ENCODE measurements at places on chromosomes 4 and X.

DNA sequence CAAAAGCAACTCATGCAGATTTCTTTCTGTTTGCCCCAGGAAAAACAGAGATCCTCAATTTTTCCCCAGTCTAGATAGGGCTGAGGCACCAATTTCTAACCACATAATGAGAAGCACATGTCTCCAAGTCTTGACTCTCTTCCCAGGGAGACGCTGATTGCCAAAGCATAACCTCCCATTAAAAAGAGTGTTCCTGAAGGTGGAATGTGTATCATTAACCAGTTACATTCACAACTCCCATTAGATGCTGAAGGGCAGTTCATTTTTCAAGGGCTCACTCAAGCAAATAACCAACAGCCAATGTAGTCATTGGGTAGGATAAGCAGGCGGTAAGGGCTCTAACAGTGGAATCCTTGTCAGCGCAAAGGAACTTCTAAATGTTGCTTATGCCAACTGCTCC, 27.5 kb downstream of the TMEM47 start:
- no peak for DNase-seq

- DNase-seq = no peak
Measured at GRCh38 chr4:87055311-87055710, 120.5 kb downstream of the AFF1 start.

DNA sequence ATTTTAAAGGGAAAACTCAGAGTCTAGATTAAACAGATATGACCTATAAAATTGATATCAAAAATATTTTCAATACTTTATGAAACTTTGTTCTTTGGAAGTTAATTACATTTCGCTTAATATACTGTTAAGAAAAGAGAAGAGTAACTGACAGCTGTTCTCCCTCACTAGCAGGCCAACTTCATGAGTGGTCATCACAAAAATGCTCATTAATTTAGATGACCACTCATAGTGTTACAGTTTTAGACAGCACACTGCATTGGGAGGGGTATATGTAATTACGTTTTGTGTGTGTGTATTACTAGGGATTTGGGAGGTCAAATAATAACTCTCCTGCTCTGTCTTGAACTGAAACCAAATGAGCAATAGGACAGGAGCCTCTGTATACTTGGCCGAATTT, 80.2 kb upstream of the EDNRA start:
- no peak for DNase-seq

DNA sequence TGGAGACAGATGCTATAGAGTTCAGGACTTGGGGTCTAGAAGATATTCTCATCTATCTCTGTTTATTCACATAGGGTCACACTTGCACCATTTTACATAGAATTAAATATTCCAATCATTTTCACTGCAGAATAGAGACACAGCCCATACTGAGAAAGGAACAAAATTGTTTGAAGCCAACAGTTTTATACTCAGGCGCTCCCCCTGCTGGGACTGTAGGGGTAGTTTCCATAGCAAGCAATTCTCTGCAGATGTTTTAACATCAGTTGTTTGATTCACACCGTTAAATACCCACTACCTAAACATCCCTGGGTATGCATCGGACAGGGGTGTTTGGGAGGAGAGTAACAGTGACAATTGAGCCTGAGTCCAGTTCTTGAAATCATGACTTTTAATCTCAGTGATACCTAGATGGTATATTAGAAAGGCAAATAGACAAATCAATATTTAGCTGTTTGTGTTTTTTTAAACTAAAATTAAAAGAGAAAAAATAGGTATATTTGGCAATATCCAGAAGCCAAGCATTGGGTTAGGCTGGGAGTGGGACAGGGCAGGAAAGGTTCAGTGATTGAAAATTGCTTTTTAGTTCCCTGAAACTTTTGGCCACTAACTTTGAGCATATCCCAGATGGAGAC, 33.8 kb downstream of the LONRF3 start:
- DNase-seq = peak; percentile 8

DNA sequence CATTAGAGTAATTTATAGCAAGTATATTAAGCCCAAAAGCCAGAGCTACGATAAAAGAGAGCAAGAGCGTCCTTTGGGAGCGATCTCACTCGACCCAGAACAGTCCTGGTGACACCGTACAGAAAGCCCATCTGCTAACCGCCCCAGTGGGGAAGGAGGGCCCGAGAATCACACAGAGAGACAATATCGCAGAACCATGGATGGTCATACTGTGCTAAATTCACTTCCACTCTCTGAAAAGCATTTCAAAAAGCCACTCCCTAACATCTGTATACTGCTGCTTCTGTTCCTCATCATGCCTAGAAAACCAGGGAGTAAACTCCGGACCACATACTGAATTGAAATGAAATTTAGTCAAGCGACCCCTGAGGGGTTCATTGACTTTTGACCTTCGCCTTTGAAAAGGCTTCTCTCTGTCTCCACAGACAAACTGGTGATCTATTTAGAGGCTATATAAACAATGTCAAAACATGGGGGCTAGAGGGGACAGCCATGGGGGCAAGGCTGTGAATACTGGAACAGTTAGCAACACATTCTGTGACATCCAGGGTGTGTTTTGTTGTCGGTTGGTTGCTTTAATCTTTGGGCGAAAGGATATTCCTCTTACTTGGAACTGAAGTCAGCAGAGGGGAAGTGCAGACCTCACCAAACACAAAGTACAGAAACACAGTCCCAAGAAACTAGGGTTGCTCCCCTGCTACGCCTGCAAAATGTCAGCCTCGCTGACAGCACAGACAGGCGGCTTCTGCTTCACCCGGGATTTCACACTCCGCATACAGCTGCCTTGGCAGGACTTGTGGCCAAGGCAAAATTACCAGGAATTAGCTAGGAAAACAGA, 129.0 kb upstream of the RASGEF1B start:
- no peak for DNase-seq

DNA sequence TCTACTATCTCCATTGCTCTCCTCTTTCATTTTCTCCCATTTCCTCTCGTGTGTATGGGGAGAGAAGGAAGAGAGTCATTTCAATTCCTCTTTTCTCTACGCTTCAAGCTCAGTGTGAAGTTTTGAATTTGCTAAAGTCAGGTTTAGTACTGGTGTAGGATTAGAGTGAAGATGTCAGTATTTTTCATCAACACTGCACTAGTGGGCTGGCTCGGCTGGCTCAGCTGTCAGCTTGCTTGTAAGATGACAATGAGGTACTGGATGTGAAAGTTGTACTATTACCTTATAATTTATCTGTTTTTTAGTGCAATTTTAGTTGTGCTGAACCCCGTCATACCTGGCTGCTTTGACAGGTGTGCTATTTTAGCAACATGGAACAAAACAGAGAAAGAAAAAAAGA, 2.1 kb upstream of the SH2D1A start:
- no peak for DNase-seq

DNA sequence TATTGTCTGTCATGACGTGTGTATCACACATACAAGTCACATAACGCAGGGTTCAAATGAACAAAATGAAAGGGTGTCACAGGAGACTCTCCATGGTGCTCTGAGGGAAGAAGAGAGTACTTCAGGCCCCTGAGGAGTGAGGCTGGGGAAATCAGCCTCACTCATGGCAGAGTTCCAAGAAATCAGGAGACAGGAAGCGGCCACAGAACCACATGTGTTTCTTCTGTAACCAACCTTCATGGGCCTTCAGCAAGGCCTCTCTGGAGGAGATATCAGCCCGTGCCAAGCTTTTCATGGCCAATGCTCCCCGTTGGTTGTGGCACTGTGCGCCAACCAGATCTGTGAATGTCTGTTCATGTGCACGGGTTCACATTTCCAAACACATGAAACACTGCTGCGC, 76.0 kb downstream of the NAT8L start:
- peak; percentile 43 for DNase-seq
